ENCODE measurements at places on chromosomes 5 and 9.

DNA sequence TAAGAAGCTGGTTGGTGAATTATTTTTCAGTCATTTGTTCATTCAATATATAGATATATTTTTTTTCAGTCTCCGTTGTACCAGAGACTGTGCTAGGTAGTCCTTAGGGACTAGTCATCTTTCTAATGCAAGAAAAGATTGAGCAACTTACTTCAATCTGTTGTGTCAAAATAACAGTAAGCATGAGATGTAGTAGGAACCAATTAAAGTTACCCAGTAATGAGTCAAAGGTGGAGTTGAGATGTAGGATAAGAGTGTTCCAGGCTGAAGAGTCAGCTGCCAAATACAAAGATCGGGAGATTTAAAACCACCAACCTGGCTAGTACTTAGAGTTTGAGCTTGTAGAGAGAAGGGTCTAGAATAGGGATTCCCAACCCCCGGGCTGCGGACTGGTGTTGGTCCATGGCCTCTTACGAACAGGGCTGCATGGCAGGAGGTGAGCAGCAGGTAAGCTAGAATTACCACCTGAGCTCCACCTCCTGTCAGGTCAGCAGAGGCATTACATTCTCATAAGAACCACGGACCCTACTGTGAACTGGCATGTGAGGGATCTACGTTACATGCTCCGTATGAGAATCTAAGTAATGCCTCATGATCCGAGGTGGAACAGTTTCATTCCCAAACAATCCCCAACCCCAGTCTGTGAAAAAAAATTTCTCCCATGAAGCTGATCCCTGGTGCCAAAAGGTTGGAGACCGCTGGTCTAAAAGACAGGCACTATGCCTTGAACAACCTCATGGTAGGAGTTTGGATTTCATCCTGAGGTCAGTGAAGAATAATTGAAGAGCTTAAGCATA, 1241.5 kb upstream of the WWC1 start:
- DNase-seq = no peak

GRCh38 chr9:4618700-4619099, 43.4 kb upstream of the PLPP6 start:
- DNase-seq = no peak

- DNase-seq = no peak
Observed at GRCh38 chr9:79196606-79197005, 375.2 kb upstream of the TLE4 start.

DNA sequence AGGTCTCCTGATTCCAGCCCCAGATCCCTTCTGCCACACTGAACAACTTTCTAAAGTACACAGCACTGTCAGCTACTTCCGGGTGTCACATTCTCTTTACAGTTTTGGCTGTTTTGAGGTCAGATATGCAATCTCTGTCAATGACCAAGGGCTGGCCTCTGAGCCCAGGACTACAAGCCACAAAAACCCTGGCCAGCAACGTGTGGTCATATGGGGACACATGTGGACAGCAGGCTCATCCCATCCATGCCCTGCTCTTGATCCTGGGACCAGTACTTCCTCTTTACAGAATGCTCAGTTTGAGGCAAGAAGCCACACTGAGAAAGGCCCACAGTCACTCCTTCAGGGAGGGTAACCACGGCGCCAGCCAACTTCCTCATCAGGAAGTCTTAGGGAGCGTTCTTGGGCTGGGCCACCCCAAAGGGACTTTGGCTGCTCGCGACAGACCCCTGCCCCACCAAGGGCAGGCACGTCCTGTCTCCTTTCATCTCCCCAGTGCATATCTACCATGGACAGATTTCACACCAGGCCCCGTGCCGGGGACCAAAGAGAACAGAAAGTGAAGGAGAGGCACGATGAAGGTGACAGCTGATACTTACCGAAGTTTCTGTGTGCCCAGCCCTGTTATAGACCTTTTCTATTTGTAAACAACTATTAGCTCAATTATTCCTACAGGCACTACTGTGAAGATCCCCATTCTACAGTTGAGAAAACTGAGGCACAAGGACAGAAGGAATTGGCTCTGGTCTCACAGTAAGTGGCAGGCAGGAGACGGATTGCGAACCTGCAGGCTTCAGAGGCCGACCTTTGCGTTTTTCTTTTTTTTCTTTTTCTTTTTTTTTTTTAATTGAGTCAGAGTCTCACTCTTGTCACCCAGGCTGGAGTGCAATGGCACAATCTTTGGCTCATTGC, 37.3 kb downstream of the STK10 start:
- DNase-seq = no peak

GRCh38 chr5:7474821-7475403, 79.0 kb downstream of the ADCY2 start:
- no peak for DNase-seq

- DNase-seq = no peak
Observed at GRCh38 chr5:151196556-151197290, 27.2 kb downstream of the CCDC69 start.

GRCh38 chr9:91059713-91060112, 258.1 kb downstream of the SYK start:
- DNase-seq = no peak

GRCh38 chr9:35071814-35072460, 488 bp downstream of the VCP start:
- peak; percentile 38 for DNase-seq

DNA sequence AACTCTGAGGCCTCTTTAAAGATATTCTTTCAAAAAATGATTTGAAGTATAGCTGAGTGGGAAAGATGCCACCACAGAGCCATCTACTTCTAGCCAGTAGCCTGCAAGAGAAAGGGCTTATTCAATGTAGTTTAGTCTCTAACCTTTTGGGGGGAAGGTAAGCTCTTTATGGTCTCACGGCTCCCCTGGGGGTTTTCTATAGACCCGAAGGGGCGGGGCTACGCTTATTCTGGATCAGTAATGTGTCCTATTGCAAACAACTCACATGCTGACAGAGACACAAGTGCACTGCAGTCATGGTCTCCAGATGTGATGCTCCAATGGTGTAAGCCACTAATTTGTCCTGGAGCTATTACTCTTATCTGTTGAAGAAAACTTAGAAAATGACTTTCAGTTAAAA, 53.4 kb upstream of the RPS23 start:
- no peak for DNase-seq

DNA sequence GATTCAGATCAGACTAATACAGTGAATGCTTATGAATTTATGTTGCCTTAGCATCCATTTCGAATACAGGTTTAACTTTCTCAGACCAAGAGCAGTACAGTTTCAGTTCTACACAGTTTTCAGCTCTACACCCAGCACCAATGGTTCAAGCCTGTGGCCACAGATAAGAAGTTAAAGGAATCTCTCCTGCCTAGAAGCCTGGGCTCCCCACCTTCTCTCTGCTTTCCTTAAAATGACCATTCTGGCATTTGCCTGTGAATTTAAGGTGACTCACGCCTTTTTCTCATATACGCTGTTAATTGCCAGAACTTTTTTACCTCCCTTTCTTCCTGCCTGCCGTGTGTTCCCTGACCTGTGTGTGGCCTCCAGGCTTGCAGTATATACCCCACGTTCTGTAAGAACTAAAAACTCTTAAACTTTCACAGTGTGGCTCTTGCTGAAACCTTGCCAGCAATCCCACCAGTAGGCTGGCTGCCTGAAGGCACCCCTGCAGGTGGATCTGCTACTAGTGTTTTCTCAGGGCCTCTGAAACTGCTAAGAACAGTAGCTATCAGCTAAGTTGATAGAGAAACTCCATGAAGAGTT, 692.8 kb upstream of the CDH18 start:
- no peak for DNase-seq

Measured in spinal cord (tissue), 10 donors.